Activated naive CD8-positive, alpha-beta T cell treated with anti-CD3 and anti-CD28 coated beads for 36 hours (primary cell): ENCODE measurements at places on chromosomes 5 and 9. TPM values are rescaled to one million over a fixed set of nuclear protein-coding genes. Genes with fewer than 3 reads are reported as not detected.

GRCh38 chr5:98121036-98121936 is 652.2 kb upstream of the RGMB start:
- no peak overlapping the region for H3K27ac ChIP-seq
- H3K4me3 ChIP-seq = no peak overlapping the region
- DNase-seq = no peak
- no peaks in the 10 kb centered on the region for H3K27me3 ChIP-seq

GRCh38 chr9:4987961-4988421 is 2.9 kb downstream of the JAK2 start:
- H3K4me1 ChIP-seq = peaks cover 28% of the 10 kb centered on the region
- peak; percentile 23 for DNase-seq
- H3K36me3 ChIP-seq = peaks cover 28% of the 10 kb centered on the region
- no peaks in the 10 kb centered on the region for H3K27me3 ChIP-seq
- H3K27ac ChIP-seq = no peak overlapping the region

DNA sequence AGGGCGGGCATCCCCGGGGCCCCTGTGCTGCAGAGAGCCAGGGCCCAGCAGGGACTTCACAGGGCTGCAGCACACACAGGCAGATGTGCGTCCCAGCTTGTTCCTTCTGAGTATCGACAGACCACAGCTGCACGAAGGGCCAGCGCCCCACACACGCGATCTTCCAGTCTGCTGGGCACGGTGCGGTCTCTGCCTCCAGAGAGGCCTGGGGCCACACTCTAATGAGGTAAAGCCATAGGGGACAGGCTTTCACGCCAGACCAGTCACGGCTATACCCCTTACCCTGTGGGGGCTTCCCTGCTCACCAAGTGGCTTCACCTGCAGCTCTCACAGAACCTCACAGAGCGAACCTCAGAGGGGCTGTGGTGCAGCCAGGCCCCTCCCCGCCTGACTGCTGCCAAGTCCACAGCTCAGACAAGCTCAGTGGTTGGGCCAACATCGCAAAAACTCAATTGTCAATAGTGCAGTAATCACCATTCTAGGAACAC is 82.2 kb downstream of the SHB start:
- no peaks in the 10 kb centered on the region for H3K27me3 ChIP-seq
- H3K4me3 ChIP-seq = no peak overlapping the region
- H3K4me1 ChIP-seq = no peaks in the 10 kb centered on the region
- DNase-seq = no peak
- no peaks in the 10 kb centered on the region for H3K36me3 ChIP-seq
- H3K27ac ChIP-seq = no peak overlapping the region

DNA sequence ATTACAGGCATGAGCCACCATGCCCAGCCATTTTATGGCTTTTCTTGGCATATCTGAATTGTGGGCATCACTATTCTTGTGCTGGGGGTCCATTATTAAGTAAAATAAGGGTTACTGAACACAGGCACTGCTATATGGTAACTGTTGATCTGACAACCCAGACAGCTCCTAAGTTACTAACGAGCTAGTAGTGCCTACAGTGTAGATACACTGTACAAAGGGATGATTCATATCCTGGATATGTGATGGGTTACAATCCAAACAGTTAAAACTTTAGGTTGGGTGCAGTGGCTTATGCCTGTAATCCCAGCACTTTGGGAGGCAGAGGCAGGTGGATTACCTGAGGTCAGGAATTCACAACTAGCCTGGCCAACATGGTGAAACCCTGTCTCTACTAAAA is 4.3 kb downstream of the CD14 start:
- DNase-seq = no peak
- no peak overlapping the region for H3K4me3 ChIP-seq
- H3K27ac ChIP-seq = no peak overlapping the region
- peaks cover 18% of the 10 kb centered on the region for H3K4me1 ChIP-seq

DNA sequence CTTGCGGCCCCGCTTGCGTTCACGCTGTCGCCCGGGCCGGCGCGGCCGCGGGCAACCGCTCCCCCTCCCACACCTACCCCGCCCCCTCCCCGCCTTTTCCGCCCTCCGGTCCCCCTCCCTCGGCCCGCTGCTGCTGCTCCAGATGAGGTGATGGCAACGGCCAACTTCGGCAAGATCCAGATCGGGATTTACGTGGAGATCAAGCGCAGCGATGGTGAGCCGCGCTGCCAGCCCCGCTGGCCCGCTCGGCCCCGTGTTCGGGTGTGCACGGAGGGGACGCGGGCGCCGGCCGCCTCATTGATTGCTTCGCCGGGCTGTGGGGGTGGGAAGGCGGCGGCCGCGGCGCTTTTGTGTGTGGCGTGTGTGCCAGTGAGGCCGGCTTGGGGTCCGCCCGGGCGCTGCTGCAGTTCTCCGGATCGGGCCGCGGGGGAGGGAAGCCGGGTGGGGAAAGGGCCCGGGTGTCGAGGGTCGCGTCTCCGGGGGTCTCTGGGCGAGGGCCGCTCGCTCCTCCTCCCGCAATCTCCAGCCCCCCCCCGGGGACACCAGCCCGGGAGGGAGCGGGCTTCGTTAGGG is 403 bp downstream of the KIF2A start:
- H3K4me1 ChIP-seq = peaks cover 53% of the 10 kb centered on the region
- peak overlapping the region; percentile 91 for H3K4me3 ChIP-seq
- H3K27ac ChIP-seq = peak overlapping the region; percentile 98
- H3K36me3 ChIP-seq = peaks cover 44% of the 10 kb centered on the region

DNA sequence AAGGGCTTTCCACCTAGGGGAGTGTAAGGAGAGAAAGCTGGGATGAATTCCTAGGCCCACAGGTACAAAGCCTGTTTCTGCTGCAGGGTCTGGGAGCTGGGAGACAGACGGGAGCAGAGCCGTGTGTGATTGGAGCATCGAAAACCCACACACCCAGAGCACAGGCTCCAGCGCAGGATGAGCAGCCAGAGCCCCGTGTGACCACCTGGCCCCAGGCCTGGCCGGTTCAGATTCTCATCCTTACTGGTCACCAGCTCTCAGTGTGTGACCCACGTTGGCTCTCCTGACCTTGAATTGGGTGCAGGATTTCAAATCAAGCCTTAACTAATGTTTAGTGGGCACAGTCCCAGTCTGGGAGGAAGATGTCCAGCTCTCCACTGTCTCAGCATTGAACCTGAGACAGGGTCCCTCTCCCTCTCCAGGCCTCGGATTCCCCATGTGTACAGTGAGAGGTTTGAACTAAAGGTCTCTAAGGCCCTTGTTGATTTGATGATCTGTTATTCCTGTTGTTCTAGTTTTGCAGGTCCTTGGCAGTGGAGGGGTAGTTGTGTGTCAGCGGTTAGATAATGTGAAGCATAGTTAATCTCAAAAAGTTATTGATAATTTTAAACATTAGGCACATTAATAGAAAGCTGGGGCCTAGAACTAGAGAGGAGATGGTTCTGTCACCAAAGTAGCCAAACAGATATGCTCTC is 50.1 kb downstream of the PPARGC1B start:
- DNase-seq = no peak
- peaks cover 30% of the 10 kb centered on the region for H3K36me3 ChIP-seq
- no peak overlapping the region for H3K27ac ChIP-seq
- H3K4me1 ChIP-seq = peaks cover 27% of the 10 kb centered on the region
- H3K4me3 ChIP-seq = no peak overlapping the region
- no peaks in the 10 kb centered on the region for H3K27me3 ChIP-seq

DNA sequence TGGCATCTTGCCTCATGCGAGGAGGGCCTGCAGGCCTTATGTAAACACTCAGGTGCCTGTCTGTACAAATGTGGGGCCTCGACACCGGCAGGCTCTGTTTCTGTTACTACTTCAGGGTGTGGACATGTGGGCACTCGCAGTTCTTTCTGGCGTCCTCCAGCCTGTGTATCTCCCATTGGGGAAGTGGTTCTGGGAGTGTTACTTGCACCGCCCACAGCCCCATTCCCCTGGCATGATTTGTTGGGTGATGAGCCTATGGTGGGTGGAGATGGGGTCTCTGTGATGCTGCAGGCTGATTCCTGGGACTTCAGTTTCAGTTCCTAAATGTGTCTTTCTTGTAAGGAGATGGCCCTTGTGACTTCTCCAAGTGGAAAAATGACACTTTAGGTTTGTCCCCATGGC is 82.1 kb upstream of the PITX1 start:
- no peak overlapping the region for H3K4me3 ChIP-seq
- no peaks in the 10 kb centered on the region for H3K4me1 ChIP-seq
- no peak overlapping the region for H3K27ac ChIP-seq
- no peaks in the 10 kb centered on the region for H3K27me3 ChIP-seq
- DNase-seq = no peak

- H3K36me3 ChIP-seq = no peaks in the 10 kb centered on the region
- DNase-seq = no peak
- no peak overlapping the region for H3K4me3 ChIP-seq
- no peaks in the 10 kb centered on the region for H3K27me3 ChIP-seq
These were observed 48.5 kb upstream of the BNC2 start for GRCh38 chr9:16918920-16919319.

- peaks cover 26% of the 10 kb centered on the region for H3K36me3 ChIP-seq
- H3K27me3 ChIP-seq = no peaks in the 10 kb centered on the region
- peak overlapping the region; percentile 81 for H3K27ac ChIP-seq
- H3K4me1 ChIP-seq = peaks cover 52% of the 10 kb centered on the region
- no peak for DNase-seq
These were observed 75.2 kb downstream of the LMNB1 start for GRCh38 chr5:126852091-126852571.

DNA sequence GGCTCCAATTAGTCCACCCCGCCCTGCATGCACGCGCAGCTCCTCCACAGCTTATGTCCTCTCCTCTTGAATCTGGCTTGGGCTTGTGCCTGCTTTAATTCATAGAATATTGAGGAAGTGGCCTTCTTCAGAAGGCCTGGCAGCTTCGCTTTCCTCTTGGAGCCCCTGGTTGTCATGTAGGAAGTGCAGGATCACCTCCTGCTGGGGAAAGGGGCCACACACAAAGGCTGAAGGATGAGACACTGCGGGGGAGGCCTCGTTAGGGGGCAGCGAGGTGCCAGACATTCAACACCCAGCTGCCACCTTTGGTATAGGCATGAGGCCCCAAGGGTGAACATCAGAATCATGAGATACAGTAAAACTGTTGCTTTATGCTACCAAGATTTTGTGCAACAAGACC is 2.7 kb upstream of the CNOT6 start:
- H3K36me3 ChIP-seq = peaks cover 14% of the 10 kb centered on the region
- no peak overlapping the region for H3K27ac ChIP-seq
- H3K4me3 ChIP-seq = no peak overlapping the region
- no peak for DNase-seq

GRCh38 chr5:138438003-138438723 is 694 bp upstream of the REEP2 start:
- H3K4me3 ChIP-seq = peak overlapping the region; percentile 76
- no peak overlapping the region for H3K27ac ChIP-seq
- H3K36me3 ChIP-seq = peaks cover 8% of the 10 kb centered on the region
- peaks cover 9% of the 10 kb centered on the region for H3K4me1 ChIP-seq
- DNase-seq = no peak

GRCh38 chr9:87713278-87713987 is 12.5 kb upstream of the CTSL start:
- no peaks in the 10 kb centered on the region for H3K27me3 ChIP-seq
- no peaks in the 10 kb centered on the region for H3K36me3 ChIP-seq
- H3K27ac ChIP-seq = no peak overlapping the region
- H3K4me1 ChIP-seq = peaks cover 15% of the 10 kb centered on the region

DNA sequence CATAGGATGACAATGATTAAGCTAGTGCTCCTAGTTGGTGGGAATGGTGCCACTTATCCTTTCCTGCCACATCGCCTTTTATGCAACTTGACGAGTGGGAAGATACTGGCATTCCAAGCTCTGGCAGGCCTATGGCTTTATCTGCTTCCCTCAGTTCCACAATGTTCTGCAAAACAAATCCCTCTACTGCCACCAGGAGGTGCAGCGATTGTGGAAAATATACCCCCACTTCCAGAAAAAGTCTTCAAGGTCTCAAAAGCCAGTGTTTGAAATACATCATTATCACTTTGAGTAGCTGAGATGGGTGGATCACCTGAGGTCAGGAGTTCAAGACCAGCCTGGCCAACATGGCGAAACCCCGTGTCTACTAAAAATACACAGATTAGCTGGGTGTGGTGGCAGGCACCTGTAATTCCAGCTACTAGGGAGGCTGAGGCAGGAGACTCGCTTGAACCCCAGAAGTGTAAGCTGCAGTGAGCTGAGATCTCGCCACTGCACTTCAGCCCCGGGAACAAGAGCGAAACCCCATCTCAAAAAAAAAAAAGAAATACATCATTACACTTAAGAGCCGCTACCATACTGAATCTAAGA is 3.4 kb downstream of the CLINT1 start:
- H3K27me3 ChIP-seq = no peaks in the 10 kb centered on the region
- peaks cover 19% of the 10 kb centered on the region for H3K36me3 ChIP-seq
- no peak for DNase-seq
- peak overlapping the region; percentile 29 for H3K4me3 ChIP-seq
- H3K4me1 ChIP-seq = peaks cover 46% of the 10 kb centered on the region
- H3K27ac ChIP-seq = no peak overlapping the region

DNA sequence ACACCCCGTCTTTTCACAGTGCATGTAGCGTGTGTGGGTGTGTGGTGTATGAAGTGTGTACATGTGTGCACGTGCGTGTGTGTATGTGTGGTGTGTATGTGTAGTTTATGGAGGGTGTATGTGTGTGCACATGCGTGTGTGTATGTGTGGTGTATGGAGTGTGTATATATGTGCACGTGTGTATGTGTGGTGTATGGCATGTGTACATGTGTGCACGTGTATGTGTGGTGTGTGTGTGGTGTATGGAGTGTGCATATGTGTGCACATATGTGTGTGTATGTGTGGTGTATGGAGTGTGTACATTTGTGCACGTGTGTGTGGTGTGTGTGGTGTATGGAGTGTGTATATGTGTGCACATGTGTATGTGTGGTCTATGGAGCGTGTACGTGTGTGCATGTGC is 13.2 kb downstream of the MYMK start:
- no peaks in the 10 kb centered on the region for H3K36me3 ChIP-seq
- H3K27me3 ChIP-seq = no peaks in the 10 kb centered on the region
- no peak overlapping the region for H3K4me3 ChIP-seq
- no peak overlapping the region for H3K27ac ChIP-seq
- H3K4me1 ChIP-seq = peaks cover 11% of the 10 kb centered on the region

- peaks cover 6% of the 10 kb centered on the region for H3K27me3 ChIP-seq
- H3K27ac ChIP-seq = no peak overlapping the region
- H3K36me3 ChIP-seq = no peaks in the 10 kb centered on the region
These were observed 15.1 kb upstream of the EPB41L4B start for GRCh38 chr9:109335929-109336328.

CDHR2 gene
- total RNA-seq = 0.31 TPM

JADE2 gene
- total RNA-seq = 80.2 TPM

ASTN2 gene
- total RNA-seq = 3.9 TPM

DPYSL3 gene
- 0.28 TPM for total RNA-seq

TMCO6 gene
- 34.4 TPM for total RNA-seq

PCDHB16 gene
- total RNA-seq = not detected

BTNL8 gene
- 0.12 TPM for total RNA-seq

IFNA8 gene
- total RNA-seq = not detected
